ENCODE measurements at places on chromosomes 16 and 17.

DNA sequence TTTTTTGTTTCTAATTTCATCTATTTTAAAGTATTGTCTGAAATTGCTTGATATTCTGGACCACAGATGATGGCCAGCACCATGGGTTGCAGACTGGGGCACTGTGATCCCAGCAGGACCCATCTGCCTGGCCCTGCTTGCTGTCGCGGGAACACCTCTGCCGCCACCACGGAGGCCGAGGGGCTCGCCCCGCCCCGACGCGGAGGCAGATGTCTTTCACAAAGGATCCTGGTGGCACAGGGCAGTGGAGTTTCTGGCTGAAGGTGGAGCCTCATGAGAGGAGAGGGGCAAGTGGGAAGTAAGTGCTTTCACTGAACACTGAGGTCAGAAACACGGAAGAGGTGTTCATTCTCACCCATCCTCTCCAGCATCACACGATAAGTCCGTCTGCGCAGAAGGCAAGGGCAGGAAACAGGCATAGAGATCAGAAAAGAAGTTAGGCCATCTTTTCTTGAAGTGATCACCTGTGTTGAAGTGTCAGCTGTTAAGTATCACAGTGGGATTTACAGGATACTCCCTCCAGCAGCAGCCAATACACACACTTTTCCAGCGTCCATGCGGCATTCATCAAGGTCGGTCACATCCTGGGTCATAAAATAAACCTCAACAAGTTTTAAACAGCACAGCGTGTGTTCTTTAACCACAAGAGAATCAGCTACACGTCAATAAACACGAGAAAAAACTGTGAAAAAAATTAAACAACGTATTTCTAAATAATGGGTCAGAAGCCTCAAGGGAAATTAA lies 194.5 kb downstream of the RPTOR start:
- DNase-seq, result no peak

- DNase-seq, result no peak
Observed at GRCh38 chr16:75042426-75043174, 43.8 kb downstream of the ZNRF1 start.

DNA sequence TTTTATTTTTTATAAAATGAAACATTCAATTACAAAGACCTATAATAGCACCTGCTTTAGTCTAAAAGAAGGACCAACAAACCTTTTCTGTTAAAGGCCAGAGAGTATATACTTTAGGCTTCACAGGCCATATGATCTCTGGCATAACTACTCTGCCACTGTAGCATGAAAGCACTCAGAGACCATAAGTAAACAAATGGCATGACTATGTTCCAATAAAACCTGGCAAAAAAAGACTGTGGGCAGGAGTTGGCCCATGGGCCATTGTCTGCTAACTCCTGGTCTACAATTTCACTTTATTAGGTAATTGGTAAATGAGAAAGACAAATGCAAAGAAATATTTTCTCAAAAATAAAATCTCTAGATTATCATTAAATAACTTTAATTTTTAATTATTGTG lies 14.9 kb downstream of the CEP112 start:
- no peak for DNase-seq

GRCh38 chr17:46082257-46082656 lies 83.2 kb downstream of the STH start:
- no peak for DNase-seq

DNA sequence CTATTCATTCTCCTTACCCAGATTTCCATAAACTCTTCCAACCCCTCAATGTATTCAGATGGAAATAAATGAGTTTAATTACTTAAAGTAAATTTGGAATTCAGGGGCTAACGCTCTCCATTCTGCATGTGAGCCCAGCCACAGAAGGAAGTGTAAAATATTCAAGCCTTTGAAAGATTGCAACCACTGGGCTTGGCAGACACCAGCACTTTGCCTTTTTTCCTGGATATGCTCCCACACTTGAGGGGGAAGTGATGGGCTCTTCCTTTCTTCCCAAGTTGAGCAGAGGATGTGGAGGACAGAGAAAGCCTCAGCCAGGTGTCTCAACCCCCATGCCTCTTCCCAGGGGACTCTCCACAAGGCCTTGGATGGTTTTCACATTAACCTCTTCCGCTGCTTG lies 825.1 kb upstream of the EEF2KMT start:
- DNase-seq, result no peak
